Activated naive CD4-positive, alpha-beta T cell treated with anti-CD3 and anti-CD28 coated beads, Interleukin-2, amount 50 U/mL, for 72 hours (primary cell): ENCODE measurements at places on chromosomes 5 and 9.
A peak's percentile ranks its signal among the peaks of the same experiment; 100 is the strongest.

DNA sequence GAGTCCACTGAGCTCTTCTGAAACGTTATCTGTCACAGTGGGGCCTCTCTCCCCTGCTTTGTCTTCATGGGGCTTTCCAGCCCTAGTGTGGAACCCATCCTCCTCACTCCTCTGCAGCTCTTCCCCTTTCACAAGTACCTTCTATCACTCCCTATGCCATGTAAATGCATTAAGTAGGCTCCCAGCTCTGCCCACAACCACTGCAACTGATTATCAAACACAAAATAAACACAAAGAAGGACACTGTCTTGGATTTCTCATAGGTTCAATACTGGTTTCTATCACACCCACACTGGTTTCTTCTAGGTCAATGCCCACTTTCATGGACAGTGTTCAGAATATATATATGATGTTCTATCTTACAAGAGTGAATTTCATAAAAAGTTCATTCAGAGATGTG is 139.4 kb downstream of the GNAQ start:
- no peak for DNase-seq

GRCh38 chr5:157072508-157072907 is 13.6 kb upstream of the HAVCR1 start:
- peak; percentile 5 for DNase-seq

DNA sequence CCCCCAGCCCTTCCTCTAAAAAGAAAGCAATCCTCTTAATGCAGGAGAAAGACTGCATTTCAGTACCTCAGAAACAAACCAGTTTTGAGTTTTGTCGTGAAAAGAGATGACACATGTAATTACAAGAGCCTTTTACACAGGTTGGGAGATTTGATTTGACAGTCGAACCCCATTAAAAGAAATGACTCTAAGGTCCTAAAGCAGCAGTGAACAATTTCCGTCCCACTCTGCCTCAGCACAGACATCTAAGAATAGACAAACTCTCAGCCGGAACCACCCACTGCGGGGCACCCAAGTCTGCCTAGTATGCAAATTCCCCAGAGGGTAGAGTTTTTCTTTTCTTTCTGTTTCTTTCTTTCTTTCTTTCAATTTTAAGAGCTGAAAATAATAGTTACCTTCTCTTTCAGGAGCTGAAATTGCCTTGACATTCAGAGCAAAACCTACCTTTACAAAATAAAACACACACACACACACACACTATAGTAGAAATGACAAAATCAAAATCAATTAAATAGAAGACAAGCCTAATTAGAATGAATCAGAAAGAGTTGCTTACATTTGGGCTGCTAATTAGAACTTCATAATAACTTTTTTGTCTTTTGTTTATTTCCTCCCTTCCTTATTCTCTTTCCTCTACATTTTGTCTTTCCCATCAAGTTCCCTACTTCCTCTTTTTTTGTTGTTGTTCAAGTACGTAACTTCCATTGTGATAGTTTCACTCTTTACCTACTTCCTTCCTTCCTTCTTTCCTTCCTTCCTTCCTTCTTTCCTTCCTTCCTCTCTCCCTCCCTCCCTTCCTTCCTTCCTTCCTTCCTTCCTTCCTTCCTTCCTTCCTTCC is 65.1 kb downstream of the BASP1 start:
- DNase-seq = no peak

DNA sequence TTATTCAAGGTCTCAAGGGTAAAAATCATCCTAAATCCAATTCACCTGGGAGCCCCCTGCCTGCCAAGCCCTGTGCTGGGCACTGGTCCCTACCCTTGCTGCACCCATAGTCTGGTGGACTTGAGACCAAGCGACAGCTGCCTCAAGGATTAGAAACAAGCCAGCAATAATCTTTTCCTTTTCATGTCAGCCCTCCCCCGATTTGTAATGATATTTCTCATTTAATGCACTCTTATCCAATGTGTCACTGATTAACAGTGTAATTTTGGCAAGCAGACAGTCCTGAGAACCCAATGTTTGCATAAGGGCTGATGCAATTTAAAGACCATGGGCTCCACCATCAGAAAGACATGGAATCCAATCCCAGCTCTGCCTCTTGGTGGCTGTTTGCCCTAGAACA is 108.9 kb downstream of the ACTL7B start:
- no peak for DNase-seq

- peak; percentile 58 for DNase-seq
Observed at GRCh38 chr9:78030553-78031443, 813 bp downstream of the GNAQ start.

DNA sequence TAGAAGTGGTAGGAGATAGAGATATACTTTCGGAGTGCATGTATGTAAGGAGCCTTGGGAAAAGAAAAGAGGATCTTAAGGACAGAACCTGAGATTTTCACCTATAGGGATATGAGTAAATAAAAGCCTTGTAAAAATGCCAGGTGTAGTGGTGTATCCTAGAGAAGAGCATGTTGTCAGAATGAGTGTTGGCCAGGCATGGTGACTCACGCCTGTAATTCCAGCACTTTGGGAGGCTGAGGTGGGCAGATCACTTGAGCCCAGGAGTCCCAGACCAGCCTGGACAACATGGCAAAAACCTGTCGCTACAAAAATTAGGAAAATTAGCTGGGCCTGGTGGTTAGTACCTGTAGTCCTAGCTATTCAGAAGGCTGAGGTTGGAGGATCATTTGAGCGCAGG is 76.0 kb downstream of the IPO11 start:
- no peak for DNase-seq

GRCh38 chr5:142131394-142131793 is 22.8 kb downstream of the NDFIP1 start:
- no peak for DNase-seq

DNA sequence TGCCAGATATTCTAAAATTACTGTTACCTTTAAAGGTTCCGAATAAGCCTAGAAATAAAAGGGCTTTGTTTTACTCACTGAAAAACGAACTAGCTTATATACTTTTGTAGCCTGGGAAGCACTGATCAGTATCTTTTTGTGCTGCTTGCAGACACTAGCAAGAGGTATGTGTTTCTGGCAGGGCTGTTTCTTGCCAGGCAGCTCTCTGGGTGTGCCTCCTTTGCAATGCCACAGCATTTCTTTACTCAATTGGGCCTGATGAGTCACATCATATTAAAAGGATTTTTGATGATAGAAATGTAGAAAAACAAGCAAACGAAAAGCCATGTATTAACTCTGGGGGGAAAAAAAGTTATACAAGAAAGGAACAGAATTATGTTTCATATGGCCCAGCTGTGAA is 35.6 kb downstream of the CD180 start:
- no peak for DNase-seq

GRCh38 chr9:75912951-75913350 is 22.5 kb downstream of the PCSK5 start:
- DNase-seq = no peak

- DNase-seq = no peak
Observed at GRCh38 chr5:155299386-155300005, 285.9 kb downstream of the KIF4B start.

DNA sequence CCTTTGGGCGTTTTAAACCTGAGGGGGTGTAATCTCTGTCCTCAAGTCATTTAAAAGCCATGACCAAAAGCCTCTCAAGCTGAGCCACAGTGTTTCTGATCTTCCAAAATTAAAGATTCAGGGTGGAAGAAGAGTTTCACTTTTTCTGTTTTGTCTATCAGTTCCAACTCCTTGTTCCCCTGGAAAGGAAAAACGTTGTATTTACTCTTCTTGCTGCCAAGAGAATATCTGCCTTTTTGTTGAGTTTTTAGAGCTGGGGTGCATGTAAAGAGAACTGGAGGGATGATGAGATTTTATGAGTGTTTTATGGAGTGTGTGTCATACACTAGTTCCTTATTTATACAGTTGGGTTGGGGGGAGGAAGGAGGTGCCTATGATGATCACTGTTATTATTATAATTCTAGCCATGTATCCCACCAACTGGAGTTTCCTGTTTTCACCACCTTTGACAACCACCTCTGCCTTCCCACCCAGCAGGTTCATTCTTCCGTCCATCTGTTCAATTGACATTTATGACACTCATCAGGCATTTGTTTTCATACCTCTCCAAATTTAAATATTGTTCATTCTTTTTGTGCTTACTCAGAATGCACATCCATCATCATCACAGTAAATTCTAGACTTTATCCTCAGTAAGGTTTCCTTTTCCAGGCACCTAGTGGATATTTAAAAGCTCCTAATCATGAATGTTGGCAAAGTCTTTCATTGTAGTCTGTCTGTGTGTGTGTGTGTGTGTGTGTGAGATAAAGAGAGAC is 97.9 kb upstream of the MPDZ start:
- DNase-seq = no peak

- DNase-seq = no peak
Observed at GRCh38 chr9:126388964-126389708, 62.5 kb downstream of the MVB12B start.

DNA sequence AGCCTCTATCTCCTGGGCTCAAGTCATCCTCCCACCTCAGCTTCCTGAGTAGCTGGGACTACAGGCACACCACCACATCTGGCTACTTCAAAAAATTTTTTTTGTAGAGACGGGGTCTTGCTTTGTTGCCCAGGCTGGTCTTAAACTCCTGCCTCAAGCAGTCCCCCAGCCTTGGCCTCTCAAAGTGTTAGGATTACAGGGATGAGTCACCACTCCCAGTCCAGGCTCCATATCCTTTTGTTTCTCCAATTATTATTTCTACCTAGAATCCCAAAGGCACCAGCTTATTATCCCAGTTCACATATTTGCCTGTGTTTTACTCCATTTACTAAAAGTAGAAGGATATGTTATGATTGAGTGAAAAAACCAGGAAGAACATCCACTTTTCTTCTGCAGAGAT is 84.9 kb downstream of the TEK start:
- DNase-seq = no peak

DNA sequence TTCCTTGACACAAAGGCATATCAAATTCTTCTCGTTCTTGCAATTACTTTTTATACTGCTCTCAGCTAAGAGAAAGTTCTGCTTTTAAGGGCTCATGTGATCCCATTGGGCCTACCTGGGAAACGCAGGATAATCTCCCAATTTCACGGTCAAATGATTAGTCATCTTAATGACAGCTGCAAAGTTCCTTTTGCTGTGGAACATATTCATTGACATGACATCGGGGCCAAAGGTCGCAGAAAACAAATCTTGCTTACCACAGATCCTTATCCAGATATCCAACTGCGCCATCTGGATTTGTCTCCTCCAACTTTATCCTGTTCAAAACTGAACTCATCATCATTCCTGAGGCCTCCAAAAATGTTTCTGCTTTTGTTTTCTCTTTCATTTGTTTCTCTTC is 1085.6 kb upstream of the WWC1 start:
- DNase-seq = no peak

GRCh38 chr5:19067741-19068140 is 920.3 kb downstream of the CDH18 start:
- DNase-seq = no peak

- no peak for DNase-seq
Observed at GRCh38 chr9:35726931-35727330, 5.1 kb downstream of the TLN1 start.

- no peak for DNase-seq
Observed at GRCh38 chr9:26814799-26815198, 77.8 kb downstream of the CAAP1 start.

DNA sequence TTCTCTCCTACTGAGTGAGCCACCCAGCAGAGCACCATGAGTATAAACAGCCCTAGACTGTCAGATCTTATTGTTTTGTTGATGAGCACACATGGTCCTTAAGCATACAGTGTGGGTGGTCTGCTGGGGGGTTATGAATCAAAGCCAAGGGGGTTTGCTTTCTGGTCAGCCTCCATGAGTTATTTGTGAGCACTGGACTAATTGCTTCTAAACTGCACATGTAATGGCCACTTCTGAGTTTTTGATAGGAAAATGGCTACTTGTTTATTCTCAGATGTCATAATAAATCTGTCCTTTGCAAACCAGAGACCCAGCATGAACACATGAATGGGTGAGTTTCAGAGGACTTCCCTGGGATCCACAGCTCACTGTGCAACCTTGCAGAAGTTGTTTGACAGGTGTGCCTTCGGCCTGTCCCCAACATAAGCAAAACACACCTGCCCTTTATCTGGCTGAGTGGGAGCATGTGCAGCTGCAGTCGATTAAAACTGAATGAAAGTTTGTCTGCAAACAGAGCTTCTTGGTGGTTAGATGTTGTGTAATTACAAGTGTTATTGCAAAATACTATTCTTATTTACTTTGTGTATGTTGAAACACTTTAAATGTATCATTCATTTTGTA is 35.9 kb downstream of the MAMDC2 start:
- DNase-seq = no peak

GRCh38 chr5:86865256-86865785 is 247.6 kb downstream of the COX7C start:
- DNase-seq = no peak

- no peak for DNase-seq
Observed at GRCh38 chr9:106613250-106613737, 249.7 kb upstream of the ZNF462 start.

DNA sequence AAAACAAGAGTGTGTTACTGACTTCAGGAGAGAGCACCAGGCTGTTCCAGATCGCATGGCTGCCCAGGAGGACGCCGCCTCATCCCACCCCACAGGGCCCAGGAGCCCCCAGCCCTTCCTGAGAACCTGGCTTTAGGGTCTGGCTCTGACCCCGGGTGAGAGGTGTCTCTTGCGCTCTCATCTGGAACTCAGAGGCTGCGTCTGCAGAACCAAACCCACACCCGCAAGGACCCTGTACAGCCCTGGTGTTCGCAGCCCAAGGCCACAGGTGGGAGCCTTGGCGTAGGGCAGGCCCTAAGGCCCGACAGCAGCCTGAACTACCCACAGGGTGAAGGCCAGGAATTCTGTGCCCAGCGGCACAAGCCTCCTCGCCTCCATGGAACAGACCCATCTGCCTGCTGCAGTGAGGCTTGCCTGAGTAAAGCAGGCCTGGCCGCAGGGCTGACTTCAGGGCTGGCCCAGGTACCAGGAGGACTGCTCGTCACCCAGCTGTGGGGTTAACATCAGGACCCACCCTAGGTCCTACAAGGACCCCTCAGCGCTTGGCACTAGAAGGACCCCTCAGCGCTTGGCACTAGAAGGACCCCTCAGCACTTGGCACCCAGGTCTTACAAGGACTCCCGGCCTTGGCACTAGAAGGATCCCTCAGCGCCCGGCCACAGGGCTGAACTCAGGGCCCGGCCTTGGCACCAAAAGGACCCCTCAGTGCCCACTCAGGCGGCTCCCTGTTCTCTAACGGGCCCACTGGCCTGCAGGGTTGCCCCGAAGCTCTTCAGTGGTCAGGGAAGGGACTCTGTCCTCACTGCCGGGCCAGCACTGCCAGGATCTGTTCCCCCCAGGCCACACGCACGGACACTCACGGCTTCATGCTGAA is 48.2 kb downstream of the NKD2 start:
- no peak for DNase-seq

GRCh38 chr5:58156361-58156760 is 303.5 kb downstream of the PLK2 start:
- DNase-seq = no peak
